ENCODE measurements at places on chromosomes 1 and 21. TPM values are rescaled to one million over a fixed set of nuclear protein-coding genes. Genes with fewer than 3 reads are reported as not detected.
A peak's percentile ranks its signal among the peaks of the same experiment; 100 is the strongest.

GOLT1A gene
- not detected for total RNA-seq

DNA sequence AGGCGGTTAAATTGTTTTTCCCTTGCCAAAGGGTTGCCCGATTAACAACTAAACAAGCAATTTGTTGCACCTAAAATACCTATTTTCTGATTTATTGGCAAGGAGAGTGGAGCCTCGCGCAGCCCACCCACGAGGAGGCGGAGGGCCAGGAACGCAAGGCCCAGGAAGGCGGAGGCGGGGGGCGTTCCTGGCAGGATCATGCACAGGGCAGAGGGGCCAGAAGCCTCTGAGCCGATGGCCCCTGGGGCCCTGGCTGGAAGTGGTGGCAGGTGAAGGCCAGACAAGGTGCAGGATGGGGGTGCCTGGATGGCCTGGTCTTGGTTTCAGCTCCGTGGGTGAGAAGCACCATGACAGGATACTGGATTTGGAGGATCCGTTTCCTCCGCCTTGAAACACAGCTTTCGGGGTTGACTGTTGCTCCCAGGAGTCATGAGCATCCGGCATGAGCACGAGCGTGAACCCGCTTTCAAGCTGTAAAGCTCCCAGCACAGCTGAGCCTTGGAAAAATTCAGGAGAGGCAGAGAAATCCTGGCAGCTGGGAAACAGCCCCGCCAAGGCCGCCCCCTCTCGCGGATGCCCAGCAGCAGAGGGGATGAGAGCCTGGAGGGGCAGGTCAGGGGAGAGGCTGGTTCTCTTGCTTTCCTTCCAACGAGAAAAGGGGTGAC is 35.0 kb downstream of the AJAP1 start:
- ATAC-seq = no peak

DNA sequence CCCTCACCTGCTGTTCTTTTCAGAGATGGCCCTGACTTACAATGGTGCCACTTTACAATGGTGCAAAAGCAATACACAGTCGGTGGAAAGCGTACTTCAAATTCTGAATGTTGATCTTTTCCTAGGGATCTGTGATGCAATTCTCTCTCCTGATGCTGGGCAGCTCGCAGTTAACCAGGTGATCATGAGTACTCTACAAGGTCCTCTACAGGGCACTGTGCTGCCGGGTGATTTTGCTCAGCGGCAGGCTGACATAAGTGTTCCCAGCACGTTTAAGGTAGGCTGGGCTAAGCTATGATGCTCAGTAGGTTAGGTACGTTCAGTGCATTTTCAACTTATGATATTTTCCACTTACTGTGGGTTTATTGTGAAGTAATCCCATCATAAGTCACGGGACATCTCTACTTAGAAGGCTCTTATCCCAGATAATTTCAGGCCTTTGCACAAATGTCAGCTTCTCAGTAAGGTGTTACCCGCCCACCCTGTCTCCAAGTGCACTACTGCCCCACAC is 126.5 kb downstream of the KCNN3 start:
- ATAC-seq = no peak

RIPK4 gene
- total RNA-seq = 51.1 TPM

VWA5B1 gene
- not detected for total RNA-seq

DNA sequence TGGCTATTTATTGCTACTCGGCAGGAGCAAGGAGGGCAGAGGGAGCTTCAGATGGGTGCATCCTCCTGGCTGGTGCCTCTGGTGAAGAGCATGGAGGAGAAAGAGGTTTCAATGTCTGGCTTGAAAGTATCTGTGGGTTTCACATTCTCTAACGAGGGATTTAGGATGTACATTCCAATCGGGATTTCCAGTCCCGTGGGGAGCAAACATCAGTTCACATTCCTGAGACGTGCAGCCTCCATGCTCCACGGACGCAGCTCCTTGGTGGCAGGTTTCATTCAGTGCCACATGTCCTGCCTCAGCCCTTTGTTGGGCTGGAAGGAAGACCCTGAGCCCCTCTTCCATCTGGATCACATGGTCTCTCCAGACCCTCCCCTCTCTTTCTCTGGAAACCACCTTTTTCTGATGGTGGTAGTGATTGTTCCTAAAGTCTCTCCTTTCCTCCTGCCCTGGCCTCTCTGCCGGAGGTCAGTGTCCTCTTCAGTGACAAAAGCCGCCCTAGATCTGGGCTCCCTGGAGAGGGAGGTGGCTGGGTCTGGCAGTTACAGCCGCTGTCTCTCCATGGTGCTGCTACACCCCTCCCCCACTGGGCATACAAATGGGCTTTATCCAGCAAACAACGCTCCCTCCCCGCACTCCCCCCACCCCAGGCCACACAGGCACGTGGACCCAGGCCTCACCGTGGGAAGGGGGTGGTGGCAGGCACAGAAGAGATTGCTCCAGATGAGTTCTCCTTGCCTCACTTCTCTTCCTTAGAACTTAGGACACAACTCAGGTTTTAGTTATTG is 826 bp upstream of the CA14 start:
- no peak for ATAC-seq

GRCh38 chr1:77031106-77031662 is 163.9 kb downstream of the ST6GALNAC5 start:
- no peak for ATAC-seq

- ATAC-seq = peak; percentile 16
These were observed 59.5 kb downstream of the PTGS2 start for GRCh38 chr1:186620566-186621350.

RCSD1 gene
- total RNA-seq = 2.4 TPM

DNA sequence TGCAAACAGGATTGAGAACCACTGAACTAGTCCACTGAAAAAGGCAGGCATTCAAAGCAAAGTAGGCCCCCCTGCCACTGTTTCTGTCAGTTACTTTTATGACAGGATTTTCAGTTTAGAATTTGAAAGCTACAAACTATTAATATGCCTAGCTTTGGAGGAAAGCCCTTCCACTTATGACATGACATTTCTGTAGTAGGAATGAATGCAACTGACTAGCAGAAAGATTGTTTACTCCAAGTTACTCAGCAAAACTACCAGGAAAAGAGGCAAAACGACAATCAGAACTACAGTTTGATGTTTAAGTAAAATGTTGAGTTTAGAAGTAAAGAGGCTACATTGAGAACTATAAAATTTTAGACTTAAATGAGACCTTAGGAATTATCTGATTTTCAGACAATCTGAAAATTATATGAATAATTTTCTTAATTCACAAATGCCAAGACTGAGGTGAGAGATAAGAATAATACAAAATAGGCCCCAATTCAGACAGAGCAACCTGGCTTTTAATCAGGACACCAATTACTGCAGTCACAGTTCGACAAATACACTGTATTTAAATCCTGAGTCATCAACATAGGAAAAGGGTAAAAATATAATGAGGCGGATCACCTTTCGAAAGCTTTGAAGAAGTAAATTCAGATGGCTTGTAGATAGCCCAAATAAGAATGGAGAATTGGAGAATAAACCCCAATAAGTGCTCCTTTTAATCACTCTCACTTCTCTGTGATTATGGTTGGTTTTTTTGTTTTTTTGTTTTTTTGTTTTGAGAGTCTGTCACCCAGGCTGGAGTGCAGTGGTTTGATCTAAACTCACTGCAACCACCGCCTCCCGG is 2.2 kb downstream of the PRKAB2 start:
- no peak for ATAC-seq

LENEP gene
- total RNA-seq = not detected

DPT gene
- total RNA-seq = 0.56 TPM

Data from esophagus mucosa (tissue), 1 donor.